ENCODE measurements at places on chromosomes 12 and 14.

DNA sequence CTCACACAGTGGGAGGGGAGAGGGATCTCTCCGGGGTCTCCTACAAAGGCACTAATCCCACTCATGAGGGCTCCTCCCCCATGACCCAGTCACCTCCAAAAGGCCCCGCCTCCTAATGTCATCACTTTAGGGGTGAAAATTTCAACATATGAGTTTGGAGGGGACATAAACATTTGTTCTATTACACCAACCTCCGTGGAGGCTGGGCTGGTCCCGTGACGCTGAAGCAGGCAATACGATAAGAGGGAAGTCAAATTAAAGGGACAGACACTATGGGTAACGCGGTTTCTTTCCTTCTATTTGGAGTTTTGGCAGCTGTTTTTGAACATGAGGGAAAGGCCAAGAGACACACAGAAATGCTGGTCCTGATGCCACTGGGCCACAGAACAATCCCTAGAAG, 175.7 kb upstream of the VASH1 start:
- DNase-seq, result no peak

DNA sequence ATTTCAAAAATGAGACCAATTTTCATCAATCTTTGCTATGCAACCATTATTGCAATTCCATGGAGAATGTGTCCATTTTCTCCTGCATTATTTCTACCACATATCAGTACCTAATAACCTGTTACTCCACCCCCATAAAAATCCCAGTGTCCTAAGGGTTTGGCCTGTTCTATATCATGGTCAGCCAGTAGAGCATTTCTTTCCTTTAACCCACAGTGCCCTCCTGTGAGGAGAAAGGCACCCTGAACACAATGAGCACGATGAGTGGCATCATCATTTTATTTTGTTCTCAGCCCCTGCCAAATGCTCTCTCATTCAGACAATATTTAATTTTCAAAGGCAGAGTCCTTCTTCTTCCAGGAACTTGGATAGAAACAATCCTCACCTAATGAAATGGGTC, 11.6 kb upstream of the IFNG-AS1 start:
- no peak for DNase-seq

- DNase-seq, result no peak
Measured at GRCh38 chr14:106837870-106838269, 1311.5 kb downstream of the TMEM121 start.

- DNase-seq, result no peak
Measured at GRCh38 chr14:94571395-94571794, 9.8 kb upstream of the SERPINA5 start.

- DNase-seq, result no peak
Measured at GRCh38 chr12:108099073-108099472, 30.0 kb upstream of the WSCD2 start.
